ENCODE measurements at places on chromosomes 2 and 18.
A peak's percentile ranks its signal among the peaks of the same experiment; 100 is the strongest.

DNA sequence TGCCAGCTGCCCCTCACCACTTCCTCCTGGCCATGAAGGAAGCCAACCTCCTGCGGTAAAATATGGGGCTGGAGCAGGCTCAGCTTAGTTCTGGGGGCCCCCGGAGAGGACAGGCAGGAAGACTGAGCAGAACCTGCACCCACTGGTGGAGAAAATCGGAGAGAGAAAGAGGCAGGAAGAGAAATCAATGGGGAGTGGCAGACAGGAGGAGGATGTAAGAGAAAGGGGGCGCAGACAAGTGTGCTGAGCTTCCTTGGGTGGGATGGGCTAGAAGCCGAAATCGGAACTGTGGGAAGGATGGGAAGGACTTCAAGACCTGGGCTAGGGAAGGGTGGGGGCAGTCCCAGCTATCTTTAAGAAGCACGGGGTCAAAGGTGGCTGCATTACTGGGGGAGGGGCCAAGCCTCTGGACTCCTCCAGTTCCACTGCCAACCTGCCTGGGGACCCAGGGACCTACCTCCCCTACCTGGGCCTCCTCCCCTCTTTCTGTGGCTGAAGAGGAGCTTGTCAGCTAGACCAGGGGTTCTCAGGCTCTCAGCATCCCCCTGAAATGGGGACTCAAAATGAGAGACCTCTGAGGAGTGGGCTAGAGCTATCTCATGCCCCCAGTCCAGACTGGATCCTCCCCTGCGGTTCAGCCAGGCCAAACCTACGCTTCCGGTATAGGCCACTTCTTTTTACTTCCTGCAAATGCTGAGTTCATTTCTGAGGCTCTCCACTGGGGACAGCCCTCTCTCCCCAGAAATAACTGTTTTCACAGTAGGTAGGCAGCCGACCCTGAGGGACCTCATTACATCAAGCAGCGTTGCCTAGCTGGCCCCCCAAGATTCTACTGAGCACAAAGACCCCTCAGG, 33.6 kb upstream of the B3GNT7 start:
- DNase-seq: peak; percentile 24

DNA sequence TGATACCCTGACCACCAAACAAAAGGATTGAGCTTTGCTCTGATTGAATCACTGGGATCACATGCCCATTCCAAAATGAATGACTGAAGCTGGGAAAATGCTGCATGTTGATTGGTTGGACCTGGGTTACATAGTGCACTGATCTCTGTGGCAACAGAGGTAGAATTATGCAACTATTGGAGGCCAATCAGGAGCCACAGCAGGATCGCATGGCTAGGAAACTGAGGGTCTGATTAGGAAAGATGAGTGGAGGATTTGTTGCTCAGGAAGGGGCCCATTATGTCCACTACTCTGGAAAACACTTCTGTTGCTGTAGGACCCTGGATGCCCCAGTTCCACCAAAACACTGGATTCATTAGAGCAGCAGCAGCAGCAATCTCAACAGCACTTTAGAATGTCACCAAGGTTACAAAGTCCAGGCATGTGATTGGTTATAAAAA, 25.9 kb upstream of the SGPP2 start:
- no peak for DNase-seq

GRCh38 chr2:78979380-78980151, 45.9 kb upstream of the REG3G start:
- DNase-seq: peak; percentile 1

GRCh38 chr2:241563031-241563507, 4.5 kb downstream of the BOK start:
- no peak for DNase-seq

- DNase-seq: no peak
Measured at GRCh38 chr2:82120654-82121053, 1816.1 kb upstream of the LRRTM1 start.

DNA sequence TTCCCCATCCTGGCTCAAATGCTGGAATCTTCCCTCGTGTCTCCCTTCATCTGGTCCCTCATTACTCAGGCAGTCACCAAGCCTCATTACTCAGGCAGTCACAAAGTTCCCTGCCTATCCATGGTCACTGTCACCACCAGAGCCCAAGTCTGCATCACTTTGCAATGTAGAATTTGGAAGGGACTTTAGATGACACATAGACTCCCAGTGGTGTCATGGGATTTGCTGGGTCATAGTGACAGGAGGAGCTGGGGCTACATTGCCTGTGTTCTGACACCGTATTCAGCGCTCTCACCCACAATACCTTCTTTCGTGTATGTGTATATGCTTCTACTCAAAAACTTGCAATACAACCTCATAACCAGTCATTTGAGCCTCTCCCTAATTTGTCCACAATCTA, 2.1 kb upstream of the EMILIN1 start:
- DNase-seq: no peak

DNA sequence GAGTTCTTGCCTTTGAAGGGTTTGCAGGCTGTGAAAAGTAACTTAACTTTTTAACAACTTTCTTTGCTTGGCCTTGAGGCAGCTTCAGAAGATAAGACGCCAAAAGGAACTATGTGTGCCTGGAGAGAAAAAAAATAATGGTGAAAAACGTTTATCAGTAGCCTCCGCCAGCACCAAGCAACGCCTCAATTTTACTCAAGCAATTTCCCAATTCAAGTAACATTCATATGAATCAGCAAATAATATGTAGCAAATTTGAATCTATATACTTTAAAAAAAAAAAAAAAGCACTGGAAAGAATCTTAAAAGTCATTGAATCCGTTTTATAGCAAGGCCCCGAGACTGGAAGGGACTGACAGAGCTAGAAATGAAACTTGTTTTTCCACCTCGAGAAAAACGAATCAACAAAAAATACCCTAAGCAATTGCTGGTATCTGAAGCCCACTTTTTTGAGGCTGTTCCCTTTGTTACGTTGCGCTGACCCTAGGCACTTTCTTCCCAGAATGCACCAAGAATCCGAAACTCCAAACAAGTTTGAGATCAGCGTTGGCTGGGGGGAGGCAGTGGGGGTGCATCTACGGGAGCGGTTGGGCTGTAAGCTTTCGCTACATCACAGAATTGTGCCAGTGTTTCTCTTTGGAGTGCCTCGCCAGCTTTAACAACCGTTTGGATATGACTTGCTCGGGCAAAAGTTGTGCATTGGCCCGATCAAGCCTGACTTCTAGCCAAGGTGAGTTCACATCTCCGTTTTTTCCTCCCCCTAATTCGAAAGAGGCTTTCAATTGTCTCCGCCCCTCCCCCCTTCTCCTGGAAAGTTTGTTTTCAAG, 2.7 kb upstream of the TGIF1 start:
- no peak for DNase-seq

DNA sequence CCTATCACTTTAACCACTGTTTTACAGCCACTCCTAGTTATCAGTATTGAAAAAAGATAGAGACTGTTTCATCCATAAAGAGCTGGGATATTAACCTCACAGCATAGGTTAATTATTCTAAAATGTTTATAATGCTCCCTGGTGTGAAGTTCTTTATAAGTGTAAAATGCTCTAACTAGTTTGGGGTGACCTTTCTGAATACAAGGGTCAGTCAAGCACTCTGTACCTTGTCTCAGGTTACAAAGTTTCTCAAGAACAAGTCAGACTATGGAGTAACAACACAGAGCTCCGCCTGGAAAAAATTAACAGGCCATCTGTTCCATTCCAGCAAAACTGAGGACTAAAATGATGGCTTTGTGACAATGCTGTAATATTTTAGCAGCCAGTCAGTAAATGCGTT, 107.4 kb downstream of the NOL4 start:
- no peak for DNase-seq

DNA sequence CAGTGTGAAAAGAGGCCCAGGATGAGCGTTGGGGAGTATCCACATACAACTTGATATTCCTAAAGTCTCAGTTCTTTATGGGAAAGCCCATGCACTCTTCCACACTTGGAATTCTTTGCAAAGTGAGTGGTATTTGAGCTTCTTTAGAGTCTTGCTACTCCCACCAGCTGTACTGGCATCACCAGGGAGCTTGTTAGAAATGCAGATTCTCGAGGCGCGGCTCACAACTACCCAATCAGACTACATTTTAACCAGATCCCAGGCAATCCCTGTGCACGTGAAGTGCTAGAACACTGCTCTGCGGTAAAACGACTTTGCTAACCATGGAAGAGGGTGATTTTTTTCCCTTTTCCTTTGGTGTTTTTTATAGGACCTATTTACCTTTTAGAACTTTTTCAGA, 184.7 kb downstream of the NEDD4L start:
- no peak for DNase-seq

DNA sequence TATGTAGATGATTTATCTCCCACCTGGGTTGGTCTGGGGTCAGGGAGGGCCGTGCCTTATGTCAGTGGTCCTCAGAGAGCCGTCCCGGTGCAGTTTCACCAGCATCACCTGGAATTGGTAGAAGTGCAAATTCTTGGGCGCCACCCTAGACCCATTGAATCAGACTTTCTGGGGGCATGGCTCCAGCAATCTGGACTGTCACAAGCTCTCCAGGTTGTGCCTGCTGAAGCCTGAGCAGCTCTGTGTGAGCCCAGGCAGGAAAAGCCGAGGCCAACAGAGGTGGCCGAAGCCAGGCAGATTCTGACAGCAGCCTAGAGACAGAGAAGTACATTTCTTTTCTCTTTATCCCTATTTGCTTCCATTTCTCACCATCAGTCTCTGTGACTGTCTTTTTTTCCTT, 98.4 kb upstream of the SEC11C start:
- no peak for DNase-seq

- DNase-seq: no peak
Measured at GRCh38 chr2:220663065-220663464, 909.0 kb downstream of the EPHA4 start.

DNA sequence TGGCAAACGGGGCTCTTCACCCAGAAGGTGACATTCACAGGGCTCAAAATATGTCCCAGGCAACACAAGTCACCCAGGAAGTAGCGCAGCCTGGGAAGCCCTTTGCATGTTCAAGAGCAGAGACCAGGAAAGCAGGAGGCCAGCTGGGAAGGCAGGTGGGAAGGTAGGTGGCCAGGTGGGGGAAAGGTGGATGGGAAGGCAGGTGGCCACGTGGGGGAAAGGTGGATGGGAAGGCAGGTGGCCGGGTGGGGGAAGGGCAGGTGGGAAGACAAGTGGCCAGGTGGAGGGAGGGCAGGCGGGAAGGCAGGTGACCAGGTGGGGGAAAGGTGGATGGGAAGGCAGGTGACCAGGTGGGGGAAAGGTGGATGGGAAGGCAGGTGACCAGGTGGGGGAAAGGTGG, 102.7 kb downstream of the ZNF516 start:
- DNase-seq: no peak

- no peak for DNase-seq
Measured at GRCh38 chr2:191311-192190, 72.3 kb downstream of the SH3YL1 start.

DNA sequence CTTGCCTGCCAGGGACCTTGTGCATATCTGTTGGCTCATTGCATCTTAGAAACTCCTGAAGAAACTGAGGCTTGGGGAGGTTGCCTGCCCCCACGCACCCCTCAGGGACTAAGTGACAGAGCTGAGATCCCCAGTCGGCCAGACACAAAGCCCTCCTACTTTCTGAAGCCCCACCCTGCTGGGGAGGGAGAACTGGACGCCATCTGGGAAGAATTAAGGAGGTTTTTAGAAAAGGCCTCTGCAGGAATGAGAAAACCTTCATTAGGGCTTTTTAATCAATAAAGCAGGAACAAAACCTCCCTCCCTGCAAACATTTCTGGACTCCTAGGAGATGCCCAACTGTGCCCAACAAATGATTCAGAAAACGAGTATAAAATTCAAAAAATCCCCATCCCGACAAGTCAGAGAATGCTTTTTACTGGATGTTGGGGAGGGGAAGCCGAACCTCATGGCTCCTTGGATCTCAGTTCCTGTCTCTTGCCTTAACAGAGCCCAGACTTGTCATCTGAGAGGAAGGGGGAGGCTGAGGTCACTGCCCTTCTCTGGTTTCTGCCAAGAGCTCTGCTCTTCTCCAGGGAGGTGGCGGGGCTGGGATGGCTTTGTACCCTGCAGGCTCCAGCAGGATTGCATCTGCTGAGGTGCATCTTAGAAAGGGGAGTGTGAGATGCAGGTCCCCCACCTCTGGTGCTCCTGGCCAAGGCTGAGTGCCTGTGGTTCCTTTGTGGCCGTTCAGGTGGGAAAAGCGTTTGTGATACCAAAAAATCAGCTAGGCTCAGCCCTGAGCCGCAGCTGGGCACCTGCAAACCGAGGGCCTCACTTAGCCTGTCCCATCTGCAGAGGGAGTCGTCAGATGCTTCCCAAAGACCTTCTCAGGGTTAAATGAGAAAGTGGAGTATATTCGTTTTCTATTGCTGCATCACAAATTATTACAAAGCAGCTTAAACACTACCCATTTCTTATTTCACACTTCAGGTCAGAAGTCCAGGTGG, 142.4 kb downstream of the ZFP36L2 start:
- no peak for DNase-seq

GRCh38 chr18:5943514-5943913, 48.2 kb upstream of the TMEM200C start:
- no peak for DNase-seq

DNA sequence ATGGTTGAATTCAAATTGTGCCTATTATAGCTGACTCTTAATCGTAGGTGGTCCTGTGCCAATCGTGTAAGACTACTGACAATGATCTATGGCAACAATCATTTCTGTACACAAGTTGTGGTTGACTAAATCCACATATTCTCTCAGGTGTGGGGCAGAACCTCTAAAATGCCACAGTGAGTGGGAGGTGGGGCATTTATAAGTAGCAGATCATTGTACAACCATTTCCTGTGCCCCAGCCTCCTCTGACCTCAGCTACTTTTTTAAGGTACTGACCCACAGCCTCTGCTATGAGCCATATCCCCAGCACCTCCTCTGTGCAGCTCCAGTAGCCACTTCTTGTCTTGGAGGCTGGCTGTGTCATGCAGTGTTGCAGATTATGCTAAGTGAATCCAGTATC, 48.6 kb upstream of the RAPH1 start:
- no peak for DNase-seq

DNA sequence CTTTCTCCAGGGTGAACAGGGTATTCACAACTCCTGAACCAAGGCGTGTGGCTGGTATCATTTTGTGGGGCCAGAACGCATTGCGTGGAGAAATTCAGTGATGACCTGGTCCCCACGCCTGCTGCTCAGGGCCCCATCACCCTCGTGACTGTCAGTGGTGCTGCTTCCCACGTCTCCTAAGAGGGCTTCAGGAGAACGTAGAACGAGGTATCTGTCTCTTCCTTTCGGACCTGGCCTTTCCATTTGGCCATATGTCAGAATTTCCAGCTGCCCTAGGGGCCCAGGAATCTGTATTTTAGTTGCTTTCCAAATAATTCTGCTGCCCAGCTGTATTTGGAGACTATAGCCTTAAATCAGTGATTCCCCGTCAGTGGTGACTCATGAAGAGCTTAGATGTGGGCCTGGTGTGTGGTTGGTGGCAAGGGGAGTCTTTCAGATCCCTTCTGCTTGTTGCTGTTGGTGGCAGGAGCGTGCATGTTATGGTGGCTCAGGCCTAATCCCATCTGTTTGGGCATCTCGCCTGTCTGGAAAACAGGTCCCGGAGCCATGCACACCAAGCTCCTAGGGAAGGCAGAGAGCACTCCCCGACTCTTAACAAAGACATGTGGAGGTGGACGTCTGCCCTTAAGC, 56.4 kb downstream of the NPAS2 start:
- DNase-seq: no peak
